Cortex of kidney (tissue), 1 donor: ENCODE measurements at places on chromosomes 5 and 9.

DNA sequence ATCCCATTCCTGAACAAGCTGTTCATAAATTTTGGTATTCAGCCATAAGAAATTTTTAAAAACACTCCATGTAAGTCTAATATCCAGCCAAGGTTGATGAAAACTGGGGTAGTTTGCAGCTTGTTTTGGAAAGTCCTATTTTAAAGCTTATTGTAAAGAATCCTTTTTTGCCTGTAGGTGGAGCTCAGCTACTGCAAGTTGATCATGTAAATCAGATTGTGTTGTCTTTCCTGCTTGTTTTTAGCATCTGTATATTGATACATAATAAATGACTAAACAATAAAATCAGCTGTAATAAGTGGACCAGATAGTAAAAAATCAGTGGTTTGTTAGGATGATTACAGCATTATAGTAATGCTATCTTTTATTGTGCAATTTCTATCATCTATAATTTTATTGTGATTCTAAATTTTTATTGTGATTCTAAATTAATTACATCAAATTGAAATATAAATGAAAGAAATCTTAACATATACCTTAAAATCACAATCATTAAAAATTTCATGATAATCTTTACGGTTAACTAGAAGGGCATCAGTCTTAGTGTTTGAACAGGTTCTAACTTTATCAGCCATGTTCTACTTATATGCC, 42.4 kb downstream of the CWC27 start:
- no peak for DNase-seq

- DNase-seq: no peak
Observed at GRCh38 chr5:94856257-94856800, 237.9 kb downstream of the SLF1 start.

- DNase-seq: no peak
Observed at GRCh38 chr9:83956436-83957247, 23.4 kb downstream of the HNRNPK start.

GRCh38 chr5:100595152-100595811, 60.1 kb downstream of the FAM174A start:
- DNase-seq: no peak

GRCh38 chr5:171667341-171668096, 118.1 kb upstream of the SMIM23 start:
- DNase-seq: no peak

GRCh38 chr5:81922854-81923279, 49.0 kb upstream of the ATG10 start:
- DNase-seq: no peak

- DNase-seq: no peak
Observed at GRCh38 chr9:80875947-80876346, 813.4 kb downstream of the TLE1 start.

DNA sequence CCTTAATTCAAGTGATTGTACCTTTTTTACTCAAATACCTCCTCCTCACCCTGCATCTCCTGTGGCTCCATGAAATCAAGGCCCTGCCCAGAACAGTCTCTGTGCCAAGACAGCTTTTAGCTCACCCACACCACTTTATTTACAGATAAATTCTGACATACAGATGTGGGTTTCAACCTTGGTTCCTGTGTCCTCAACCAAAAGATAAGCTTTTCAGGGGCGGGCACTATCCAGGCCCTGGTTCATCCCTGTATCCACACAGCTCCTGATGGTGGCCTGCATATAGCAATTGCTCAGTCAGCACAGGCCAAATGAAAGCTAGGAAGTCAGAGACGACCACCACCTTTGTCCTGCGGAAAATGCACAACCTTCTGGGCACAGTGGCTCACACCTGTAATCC, 8.3 kb downstream of the SHB start:
- DNase-seq: no peak

- no peak for DNase-seq
Observed at GRCh38 chr9:114096041-114096511, 3.0 kb downstream of the KIF12 start.

GRCh38 chr9:92737216-92737606, 27.4 kb downstream of the BICD2 start:
- DNase-seq: no peak

DNA sequence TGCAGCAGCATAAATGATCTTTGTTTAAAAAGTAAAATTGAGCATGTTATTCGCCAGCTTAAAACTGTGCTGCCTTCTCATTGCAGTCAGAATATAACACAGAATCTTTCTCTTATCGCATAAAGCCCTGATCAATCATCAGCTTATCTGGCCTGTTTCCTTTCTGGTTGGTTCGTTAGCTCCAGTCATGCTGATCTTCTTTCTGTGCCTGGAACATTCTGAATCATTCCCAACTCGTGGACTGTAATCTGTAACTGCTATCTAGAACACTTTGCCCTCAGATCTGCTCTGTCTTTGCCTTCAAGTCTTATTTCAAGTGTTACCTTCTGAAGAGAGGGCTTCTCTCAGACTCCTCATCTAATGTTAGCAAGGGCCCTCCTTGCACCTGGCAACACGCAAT, 11.9 kb upstream of the FER start:
- no peak for DNase-seq

DNA sequence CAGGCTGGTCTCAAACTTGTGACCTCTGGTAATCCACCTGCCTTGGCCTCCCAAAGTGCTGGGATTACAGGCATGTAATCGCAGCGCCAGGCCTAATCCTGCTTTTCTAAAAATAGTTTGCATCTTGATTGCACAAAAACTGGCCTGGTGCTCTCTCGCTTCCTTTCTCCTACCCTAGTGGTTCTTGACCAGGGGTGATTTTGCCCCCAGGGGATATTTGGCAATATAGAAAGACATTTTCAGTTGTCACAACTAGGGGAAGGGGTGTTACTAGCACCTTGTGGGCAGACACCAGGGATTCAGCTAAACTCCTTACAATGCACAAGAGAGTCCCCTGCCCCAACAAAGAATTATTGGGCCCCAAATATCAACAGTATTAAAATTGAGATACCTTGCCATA, 139.8 kb downstream of the DROSHA start:
- DNase-seq: no peak

DNA sequence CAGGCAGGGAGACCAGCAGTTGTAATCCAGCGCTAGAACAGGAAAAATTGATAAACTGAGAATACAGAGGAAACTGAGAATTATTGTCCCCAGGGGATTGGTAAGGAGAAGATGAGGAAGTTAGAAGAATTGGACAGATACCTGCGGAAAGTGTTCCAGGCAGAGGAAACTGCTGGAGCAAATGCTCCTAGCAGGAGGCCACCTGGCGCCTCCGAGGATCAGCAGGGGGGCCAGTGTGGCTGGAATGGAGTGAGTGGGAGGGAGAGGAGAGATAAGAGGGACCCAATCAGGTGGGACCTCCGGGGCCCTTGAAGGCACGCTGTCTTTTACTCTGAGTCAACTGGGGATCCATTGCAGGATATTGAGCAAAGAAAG, 695 bp upstream of the ANXA6 start:
- DNase-seq: no peak

- DNase-seq: no peak
Observed at GRCh38 chr9:130348881-130349280, 83.3 kb downstream of the HMCN2 start.

- no peak for DNase-seq
Observed at GRCh38 chr5:1437876-1438559, 7.2 kb downstream of the SLC6A3 start.

- DNase-seq: no peak
Observed at GRCh38 chr5:62077823-62078550, 228.0 kb upstream of the KIF2A start.

DNA sequence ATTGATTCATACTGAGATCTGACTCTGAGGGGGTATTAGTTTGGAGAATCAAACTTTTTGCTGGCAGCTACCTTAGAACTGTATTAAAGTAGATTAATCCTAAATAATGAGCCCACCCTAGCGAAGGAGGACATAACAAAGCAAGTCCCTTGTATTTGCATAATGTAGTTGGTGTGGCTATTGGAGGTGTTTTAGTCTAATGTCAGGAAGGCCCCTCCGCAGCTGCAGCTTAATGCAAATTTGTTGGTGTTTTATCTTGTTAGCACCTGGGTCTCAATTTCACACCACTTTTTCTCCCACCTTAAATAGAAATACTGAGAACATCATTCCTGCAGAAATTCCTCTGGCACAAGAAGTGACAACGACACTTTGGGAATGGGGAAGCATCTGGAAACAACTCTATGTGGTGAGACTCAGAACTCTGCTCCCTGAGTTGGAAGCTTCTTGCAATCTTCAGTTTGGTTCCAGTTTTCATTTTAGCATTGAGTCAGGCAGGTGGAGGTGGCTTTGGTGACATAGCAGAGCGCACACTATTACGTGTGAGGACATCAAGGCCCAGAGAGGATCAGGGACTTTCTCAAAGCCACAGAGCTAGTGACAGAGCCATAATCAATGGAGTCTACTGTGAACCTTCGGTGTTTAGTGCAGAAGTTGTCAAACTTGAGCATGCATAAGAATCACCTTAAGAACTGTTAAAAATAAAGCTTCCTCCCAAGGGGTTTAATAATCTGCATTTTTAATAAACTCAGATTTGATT, 33.9 kb downstream of the DOCK2 start:
- no peak for DNase-seq

DNA sequence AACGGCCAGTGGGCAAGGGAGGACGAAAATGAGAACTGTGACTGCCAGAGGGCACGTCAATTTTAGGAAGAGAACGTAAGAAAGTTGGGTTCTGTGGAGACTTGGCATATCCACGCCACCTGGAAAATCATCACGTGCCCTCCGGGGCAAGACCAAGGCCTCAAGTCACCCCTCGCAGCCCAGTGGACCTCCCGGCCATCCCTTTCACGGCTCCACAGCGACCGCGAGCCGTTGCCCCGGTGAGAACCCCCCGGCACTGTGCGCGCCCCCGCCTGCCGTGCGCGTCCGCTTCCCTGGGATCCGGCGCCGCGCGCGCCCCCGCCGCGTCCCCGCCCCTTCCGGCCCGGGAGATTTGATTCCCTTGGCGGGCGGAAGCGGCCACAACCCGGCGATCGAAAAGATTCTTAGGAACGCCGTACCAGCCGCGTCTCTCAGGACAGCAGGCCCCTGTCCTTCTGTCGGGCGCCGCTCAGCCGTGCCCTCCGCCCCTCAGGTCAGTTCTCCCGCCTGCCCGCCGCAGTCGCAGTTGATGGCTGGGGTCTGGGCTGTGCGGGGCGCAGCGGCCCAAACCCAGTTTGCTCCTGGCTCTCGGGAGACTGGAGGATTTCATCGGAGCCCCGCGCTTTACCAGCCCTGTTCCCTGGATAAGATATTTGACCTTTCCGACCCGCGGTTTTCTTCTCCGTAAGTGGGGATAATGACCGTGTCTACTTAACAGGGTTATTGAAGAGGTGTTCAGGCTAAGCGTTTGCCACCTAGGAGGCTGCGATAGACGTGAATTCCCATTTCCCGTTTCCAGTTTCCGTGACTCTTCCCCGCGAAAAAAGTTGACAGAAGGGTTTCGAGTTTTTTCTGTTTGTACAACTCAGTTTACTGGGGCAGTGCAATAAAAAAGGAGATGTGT, at the start of gene MELK:
Gene MELK, plus strand, starts transcription at position 381 of the 904 bp plus-strand sequence. CDS start 8,787 bp downstream, outside the sequence.
- DNase-seq: no peak

DNA sequence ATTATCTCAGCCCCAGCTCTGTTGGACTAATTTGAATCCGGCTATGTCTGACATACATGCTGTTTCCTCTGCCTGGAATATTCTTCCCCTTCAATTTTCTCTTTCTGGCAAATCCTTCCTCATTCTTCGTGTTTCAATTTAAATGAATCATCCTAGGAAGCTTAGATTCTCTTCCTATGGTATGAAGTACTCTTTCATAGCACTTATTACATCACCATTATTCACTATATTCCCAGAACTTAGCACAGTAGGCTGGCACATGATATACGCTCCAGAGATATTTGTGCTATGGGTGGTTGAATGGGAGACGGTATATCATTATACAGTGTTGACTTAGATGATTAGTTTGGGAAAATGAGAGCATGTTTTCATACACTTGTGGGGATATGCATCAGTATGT, 91.0 kb upstream of the JAK2 start:
- DNase-seq: no peak

DNA sequence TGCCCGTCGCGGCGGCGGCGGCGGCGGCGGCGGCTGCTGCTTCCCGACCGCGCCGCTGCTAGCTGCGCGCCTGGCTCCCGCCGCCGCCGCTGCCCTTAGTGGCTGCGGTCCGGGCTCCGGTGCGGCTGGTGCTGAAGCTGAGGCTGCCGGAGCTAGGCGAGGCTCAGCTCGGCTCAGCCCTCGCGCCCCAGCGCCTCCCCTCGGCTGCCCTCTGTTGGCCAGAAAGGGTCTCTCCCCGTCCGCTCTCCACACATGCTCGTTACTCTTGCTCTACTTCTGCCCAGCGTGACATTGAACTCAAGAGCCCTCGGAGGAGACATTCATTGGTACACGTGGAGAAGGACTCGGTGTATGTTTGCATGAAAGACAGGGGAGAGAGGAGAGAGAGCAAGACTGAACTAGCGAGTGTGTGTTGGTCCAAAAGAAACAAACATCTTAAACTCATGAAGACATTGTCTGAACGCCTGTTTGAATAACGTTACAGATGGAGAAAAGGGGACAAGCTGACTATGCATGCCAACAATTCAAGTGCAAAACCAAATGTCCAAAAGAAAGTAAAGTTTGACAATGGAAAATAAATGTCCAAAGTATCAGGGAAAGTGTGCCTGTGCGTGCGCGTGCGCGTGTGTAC, at the start of gene HCN1:
Gene HCN1, minus strand, starts transcription at position 175 of the 631 bp plus-strand sequence.
- no peak for DNase-seq

GRCh38 chr9:6686396-6686795, 40.9 kb upstream of the GLDC start:
- DNase-seq: no peak

DNA sequence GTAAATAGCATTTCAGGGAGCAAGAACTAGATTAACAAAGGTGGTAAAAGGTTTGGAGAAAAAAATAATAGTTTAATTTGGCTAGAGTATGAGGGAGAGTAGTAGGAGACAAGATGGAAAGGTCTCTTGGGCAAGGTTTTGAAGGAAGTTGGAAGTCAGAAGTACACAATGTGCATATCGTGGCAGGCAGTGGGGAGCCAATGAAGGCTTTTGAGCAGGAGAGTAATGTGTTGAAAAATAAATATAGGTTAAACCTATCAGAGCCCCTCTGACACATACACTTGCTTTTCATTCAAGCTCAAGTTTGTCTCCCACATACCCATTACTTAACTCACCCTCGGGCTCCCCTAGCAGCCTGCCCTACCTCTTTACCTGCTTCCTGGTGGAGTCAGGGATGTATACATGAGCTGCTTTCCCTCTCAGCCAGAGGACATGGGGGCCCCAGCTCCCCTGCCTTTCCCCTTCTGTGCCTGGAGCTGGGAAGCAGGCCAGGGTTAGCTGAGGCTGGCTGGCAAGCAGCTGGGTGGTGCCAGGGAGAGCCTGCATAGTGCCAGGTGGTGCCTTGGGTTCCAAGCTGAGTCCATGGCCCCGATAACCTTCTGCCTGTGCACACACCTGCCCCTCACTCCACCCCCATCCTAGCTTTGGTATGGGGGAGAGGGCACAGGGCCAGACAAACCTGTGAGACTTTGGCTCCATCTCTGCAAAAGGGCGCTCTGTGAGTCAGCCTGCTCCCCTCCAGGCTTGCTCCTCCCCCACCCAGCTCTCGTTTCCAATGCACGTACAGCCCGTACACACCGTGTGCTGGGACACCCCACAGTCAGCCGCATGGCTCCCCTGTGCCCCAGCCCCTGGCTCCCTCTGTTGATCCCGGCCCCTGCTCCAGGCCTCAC, at the start of gene CA9:
Gene CA9, plus strand, starts transcription at position 797 of the 893 bp plus-strand sequence. Its CDS starts 32 bp downstream, at position 829.
- no peak for DNase-seq

- DNase-seq: no peak
Observed at GRCh38 chr5:156096259-156096658, 230.7 kb upstream of the SGCD start.
